ENCODE measurements at places on chromosomes 5 and 9.

DNA sequence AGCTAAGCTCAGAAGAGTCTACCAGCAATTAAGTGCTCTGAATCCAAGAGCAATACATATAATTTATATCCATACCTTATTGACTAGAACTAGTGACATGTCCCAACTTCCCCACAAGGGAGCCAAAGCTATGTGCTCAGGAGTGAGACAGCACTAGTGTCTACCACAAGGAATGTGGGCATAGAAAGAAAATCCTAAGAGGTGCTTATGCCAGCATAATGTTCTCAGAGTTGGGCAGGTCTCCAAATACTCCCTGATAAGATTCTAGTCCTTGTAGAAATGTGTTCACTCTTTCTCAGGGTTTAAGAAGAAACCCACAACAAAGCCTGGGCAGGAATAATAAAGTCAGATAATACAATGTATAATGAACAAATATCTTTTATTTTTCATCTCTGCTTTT is 275.1 kb downstream of the BRINP1 start:
- DNase-seq: no peak

DNA sequence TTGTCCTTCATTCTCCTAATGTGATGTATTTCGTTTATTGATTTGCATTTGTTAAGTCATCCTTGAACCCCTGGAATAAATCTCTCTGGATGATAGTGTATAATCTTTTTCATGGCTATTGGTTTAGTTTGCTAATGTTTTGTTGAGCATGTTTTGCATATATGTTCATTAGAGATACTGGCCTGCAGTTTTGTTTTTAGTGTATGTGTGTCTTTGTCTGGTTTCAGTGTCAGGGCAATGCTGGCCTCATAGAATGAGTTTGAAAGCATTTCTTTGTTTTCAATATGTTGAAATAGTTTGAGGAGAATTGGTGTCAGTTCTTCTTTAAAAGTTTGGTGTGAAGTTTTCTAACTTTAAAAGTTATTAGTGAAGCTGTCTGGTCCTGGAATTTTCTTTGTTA is 149.6 kb upstream of the ATP10B start:
- DNase-seq: no peak

DNA sequence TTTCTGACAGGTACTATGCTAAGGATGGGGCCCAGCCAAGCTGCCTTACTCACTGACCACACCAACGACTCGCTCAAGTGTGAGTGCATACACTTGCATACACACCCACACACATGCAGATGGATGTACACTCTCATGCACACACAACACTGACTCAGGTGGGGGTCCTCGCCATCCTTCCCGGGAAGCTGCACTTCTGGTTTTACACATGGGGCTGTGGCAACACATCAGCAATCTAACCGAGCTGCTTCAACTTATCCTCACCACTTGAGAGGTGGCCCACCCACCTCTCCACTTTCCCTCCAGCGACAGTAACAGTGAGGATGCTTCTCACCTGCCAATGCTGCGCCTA is 67.2 kb upstream of the SLC25A51 start:
- no peak for DNase-seq

GRCh38 chr5:172315587-172316493 is 32.3 kb upstream of the UBTD2 start:
- no peak for DNase-seq

DNA sequence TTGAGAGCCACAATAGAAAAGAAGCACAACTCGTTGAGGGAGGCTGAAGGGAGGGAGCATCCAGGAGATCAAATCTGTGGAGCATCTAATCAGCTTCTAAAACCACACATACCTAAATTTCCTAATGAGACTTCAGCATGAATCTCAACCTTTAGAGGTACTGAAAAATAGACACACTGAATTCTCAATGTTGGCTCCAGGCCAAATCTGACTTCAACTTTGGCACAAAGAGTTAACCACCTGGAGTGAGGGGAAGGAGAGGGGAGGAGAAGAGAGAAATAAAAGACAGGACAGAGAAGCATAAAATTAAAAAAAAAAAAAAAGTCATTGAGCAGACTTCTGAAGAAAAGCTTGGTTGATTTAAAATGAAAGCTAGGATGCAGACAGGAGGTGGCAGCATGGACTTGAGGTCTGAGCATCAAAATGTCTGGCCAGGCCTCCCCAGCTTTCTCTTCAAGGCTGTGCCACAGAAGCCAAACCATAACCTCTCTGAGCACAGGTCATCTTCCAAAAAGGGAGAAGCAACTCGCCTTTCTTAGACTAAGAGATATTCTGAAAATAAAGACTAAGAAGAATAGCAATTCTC is 205.6 kb downstream of the DENND1A start:
- DNase-seq: no peak

Measured in kidney epithelial cell (primary cell).